Activated naive CD4-positive, alpha-beta T cell (primary cell): ENCODE measurements at places on chromosomes 7 and 10.
A peak's percentile ranks its signal among the peaks of the same experiment; 100 is the strongest.

GRCh38 chr7:27634671-27635493 is 27.8 kb downstream of the HIBADH start:
- DNase-seq, result no peak

- no peak for DNase-seq
These were observed 45.6 kb downstream of the SPDYE5 start for GRCh38 chr7:75537731-75538130.

DNA sequence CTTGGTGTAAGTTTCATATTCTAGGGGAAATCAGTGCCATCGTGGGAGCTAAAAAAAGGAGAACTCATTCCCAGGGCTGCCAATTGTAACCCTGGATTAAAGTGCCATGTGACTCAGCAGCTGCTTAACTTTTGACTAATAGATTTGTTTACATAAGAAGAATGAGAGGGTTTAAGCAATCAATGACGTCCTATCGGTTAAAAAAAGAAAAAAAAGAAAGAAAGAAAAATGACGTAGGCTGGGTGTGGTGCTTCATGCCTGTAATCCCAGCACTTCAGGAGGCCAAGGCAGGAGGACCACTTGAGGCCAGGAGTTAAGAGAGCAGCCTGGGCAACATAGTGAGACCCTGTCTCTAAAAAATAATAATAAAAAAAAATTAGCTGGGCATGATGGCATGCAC is 116.2 kb upstream of the AFAP1L2 start:
- no peak for DNase-seq

DNA sequence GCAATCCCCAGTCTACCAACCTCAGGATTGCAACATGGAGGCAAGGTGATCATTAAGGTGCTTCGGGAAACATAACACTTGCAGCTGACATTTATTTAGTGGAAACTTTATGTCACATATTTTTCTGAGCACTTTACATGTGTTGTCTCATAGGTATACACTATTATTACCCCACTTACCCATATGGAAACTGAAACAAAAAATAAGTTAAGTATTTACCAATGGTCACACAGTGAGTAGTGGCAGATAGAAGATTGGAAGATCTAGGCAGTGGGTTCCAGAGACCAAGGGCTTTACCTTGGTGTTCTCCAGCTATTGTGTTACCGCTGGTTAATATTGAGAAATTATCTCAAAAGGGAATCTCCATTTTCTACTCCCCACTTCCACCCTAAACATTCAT is 1279.1 kb upstream of the SORCS1 start:
- no peak for DNase-seq

GRCh38 chr7:107502797-107503196 is 32.9 kb downstream of the GPR22 start:
- DNase-seq, result no peak

- DNase-seq, result peak; percentile 36
These were observed 165.1 kb downstream of the GLRX3 start for GRCh38 chr10:130301021-130301892.

GRCh38 chr10:131641898-131642297 is 258.9 kb upstream of the PPP2R2D start:
- DNase-seq, result no peak

- no peak for DNase-seq
These were observed 16.2 kb downstream of the BPGM start for GRCh38 chr7:134662871-134663205.

DNA sequence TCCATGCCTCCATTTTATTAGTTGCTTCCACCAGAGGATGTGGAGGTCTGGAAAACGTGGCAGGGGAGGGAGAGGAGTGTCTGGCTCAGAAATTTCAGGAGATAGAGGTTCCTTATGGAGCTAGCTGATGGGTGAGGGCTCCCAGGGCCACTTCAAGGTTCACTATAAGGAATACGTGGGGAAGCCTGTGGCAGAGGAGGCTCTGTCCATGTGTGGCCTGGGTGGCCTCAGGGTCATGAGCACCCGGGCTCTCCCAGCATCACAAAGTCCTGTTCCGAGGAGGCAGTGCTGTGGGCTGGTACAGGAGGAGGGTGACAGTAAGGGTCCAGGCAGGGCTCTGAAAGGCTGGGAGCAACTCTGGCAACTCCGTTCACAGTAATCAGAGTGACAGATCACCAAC is 24.6 kb downstream of the ARHGAP22 start:
- no peak for DNase-seq

GRCh38 chr7:22331704-22332103 is 25.2 kb downstream of the RAPGEF5 start:
- DNase-seq, result no peak

DNA sequence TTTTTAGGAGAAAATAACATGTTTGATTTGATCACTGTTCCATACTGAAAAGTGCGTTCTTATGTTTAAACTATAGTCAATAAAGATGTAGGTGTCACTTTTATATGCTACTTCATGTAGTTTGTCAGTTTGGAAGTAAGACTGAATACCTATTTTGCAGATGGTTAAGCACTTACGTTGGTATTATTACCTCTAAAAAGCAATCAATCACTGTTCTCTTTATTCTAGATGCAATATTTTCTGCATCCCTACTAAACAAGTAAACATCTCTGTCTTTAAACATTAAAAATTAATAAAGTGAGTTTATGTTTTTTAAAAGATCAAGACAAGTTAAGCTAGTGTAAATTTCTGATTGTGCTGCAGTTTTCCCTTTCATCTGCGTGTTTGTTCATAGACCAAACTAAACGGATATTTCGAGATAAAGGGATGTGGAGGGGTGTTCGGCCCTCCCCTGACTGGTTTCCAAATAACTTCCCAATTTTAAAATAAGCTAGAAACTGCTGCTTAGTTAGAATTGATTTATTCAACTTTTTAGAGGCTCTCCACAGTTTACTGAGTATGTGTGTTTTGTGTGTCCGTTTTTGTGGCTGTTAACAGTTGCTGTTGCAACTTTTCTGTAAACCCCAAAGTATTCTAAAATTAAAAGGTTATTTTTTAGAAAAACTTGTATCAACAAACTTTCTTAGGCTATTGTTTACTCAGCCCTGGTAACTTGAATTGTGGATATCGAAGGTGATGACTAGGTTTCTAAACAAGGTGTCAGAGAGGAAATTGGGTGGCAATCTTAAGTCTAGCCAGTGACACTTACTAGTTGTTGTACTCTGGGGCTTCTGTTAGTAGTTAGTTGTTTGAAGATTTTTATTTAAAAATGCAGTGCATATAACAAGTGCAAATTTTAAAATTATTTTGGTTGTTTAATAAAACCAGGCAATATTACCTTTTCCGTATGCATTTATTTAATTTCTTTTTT is 974 bp downstream of the KIF11 start:
- no peak for DNase-seq

GRCh38 chr7:101164071-101164840 is 1.1 kb downstream of the VGF start:
- DNase-seq, result no peak
